Aorta (tissue), 5 donors: ENCODE measurements at places on chromosomes 6 and 20. TPM values are rescaled to one million over a fixed set of nuclear protein-coding genes. Genes with fewer than 3 reads are reported as not detected.

- H3K27ac ChIP-seq: peak overlapping the region; percentile 45
- no peaks in the 10 kb centered on the region for H3K36me3 ChIP-seq
- H3K27me3 ChIP-seq: no peaks in the 10 kb centered on the region
- peaks cover 5% of the 10 kb centered on the region for H3K4me1 ChIP-seq
These were observed 264.1 kb downstream of the FOXC1 start for GRCh38 chr6:1873781-1874180.

PRPF6 gene
- 59.1 TPM for total RNA-seq

- DNase-seq: no peak
- H3K27me3 ChIP-seq: no peaks in the 10 kb centered on the region
- H3K4me1 ChIP-seq: no peaks in the 10 kb centered on the region
- H3K36me3 ChIP-seq: no peaks in the 10 kb centered on the region
These were observed 547.9 kb downstream of the COL12A1 start for GRCh38 chr6:74657931-74658330.

FRMD1 gene
- 0.06 TPM for total RNA-seq

DNA sequence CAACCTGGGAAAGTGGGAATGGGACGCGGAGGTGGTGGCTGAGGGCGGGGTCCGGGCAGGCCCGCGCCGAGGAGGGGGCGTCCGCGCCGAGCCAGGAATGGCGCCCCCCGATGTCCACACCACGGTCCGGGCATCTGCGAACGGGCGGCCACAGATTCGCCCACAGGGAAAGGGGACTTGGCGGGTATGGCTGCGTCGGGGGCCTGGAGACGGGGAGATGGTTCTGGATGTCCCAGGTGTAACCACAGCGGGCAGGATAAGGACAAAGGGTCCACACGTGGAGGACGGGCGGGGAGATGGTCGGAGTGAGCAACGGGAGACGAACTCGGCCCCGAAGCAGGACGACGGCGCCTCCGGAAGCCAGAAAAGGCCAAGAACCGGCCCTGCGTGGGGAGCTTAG is 124.6 kb downstream of the WDR27 start:
- DNase-seq: no peak
- no peak overlapping the region for H3K4me3 ChIP-seq
- no peaks in the 10 kb centered on the region for H3K27me3 ChIP-seq
- H3K4me1 ChIP-seq: no peaks in the 10 kb centered on the region

DNA sequence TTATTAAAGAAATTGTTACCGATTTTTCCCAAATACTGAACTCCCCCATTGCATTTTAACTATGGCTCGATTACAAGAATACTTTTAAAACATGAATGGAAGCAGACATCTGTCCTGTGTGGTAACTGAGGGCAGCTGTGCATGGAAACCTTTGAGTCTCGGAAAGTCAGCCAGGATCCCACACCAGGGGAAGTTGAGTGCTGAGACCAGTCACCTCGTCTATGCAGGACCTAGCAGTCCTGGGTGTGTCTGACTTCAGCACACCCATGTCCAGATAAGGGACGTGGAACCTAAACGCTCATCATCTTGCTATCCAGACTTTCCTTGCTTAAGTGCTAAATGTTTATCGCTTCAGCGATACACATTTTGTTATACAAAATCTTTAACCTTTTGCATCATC is 6.1 kb downstream of the RIN2 start:
- no peak overlapping the region for H3K4me3 ChIP-seq
- no peaks in the 10 kb centered on the region for H3K27me3 ChIP-seq
- DNase-seq: no peak
- no peaks in the 10 kb centered on the region for H3K4me1 ChIP-seq

SLC17A3 gene
- not detected for total RNA-seq

AK9 gene
- total RNA-seq: 10.8 TPM

- H3K27ac ChIP-seq: no peak overlapping the region
- H3K27me3 ChIP-seq: no peaks in the 10 kb centered on the region
- H3K4me1 ChIP-seq: no peaks in the 10 kb centered on the region
- H3K4me3 ChIP-seq: no peak overlapping the region
- no peak for DNase-seq
These were observed 14.9 kb upstream of the FAM210B start for GRCh38 chr20:56343861-56344381.

DNA sequence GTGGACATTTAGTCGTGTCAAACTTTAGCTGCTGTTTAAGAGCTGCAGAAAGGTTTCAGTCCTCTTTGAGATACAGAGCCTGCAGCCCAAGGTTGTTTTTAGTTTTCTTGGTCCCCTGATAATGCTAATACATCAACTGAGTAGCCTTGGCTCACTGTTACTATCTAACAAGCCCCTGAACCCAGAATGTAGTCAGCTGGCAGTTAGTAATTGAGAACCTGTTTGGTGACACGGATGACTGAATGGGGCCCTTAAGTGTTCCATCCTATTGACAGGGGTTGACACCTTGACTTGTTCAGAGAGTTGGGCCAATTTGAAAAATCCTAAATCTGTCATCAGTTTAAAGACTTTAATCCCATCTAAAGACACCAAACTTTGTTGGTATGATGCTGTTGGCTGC is 2.8 kb downstream of the RTN4IP1 start:
- peaks cover 2% of the 10 kb centered on the region for H3K36me3 ChIP-seq
- no peak overlapping the region for H3K4me3 ChIP-seq
- H3K27ac ChIP-seq: no peak overlapping the region
- H3K4me1 ChIP-seq: no peaks in the 10 kb centered on the region
- DNase-seq: no peak
- no peaks in the 10 kb centered on the region for H3K27me3 ChIP-seq

CD40 gene
- 36.1 TPM for total RNA-seq

DNA sequence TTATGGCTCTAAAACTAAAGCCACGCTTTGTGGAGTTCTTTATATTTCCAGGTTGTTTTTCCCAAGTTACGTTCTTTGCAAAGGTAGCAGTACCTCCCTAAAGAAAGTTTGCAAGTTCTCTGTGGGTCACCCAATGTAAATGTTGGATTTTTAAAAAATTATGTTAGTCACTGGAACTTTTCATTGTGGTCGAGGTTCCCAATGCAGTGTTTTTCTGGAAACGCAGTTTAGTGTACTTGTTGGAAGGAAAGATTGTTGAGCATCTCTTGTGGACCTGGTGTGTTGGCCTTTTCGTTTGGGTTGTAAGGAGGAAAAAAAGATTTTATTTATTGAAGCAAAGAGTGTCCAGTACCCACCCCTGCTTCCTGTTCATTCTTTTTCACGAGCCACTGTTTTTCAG is 1.4 kb downstream of the TOP1 start:
- H3K27me3 ChIP-seq: no peaks in the 10 kb centered on the region
- DNase-seq: no peak
- H3K27ac ChIP-seq: no peak overlapping the region

GRCh38 chr6:136226027-136226673 is 24.0 kb downstream of the MTFR2 start:
- no peaks in the 10 kb centered on the region for H3K27me3 ChIP-seq
- H3K27ac ChIP-seq: no peak overlapping the region
- no peak overlapping the region for H3K4me3 ChIP-seq
- H3K4me1 ChIP-seq: no peaks in the 10 kb centered on the region

DNA sequence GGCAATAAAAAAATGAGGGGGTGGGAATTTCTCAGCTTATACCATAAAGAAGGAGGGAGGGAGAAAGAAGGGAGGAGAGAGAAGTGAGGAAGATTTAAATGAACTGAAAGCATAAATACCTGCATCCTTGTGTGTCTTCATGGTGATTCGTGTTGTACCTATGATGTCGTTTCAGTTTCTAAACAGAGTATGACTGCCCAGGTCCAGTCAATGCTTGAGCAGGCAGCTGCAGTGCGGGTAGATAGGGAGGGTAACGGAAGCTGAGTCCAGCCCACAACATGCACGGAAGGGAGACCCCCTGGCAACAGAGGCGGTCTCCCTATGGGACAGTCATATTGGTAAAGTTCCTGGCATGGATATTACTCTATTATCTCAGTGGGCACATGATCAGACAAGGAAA is 184.5 kb downstream of the KIF16B start:
- H3K4me1 ChIP-seq: no peaks in the 10 kb centered on the region

- peak overlapping the region; percentile 70 for H3K27ac ChIP-seq
- DNase-seq: no peak
- H3K4me1 ChIP-seq: peaks cover 13% of the 10 kb centered on the region
- H3K4me3 ChIP-seq: no peak overlapping the region
These were observed 27.6 kb downstream of the TIAM2 start for GRCh38 chr6:155022721-155023120.
